ENCODE measurements at places on chromosomes 4 and X. TPM values are rescaled to one million over a fixed set of nuclear protein-coding genes. Genes with fewer than 3 reads are reported as not detected.

The MSL3 gene
- total RNA-seq = 21.4 TPM

The PTTG2 gene
- total RNA-seq = not detected

The PCYT1B gene
- 21.1 TPM for total RNA-seq

The MXRA5 gene
- 2.7 TPM for total RNA-seq

The DMRTC1 gene
- total RNA-seq = not detected

The SYP gene
- 107 TPM for total RNA-seq

The ASB11 gene
- total RNA-seq = under 0.01 TPM

The KIT gene
- 75.5 TPM for total RNA-seq

The ARR3 gene
- not detected for total RNA-seq

The SH2D1A gene
- 0.25 TPM for total RNA-seq

The LRP2BP gene
- total RNA-seq = 4.2 TPM

The SCRG1 gene
- total RNA-seq = 3.0 TPM

The ADH1A gene
- not detected for total RNA-seq

The MAGEB17 gene
- 0.25 TPM for total RNA-seq

The SRD5A3 gene
- total RNA-seq = 6.1 TPM

The TENT5D gene
- not detected for total RNA-seq

The AKAP4 gene
- not detected for total RNA-seq

The EIF2S3 gene
- 153 TPM for total RNA-seq

The SRPX gene
- total RNA-seq = 2.0 TPM

The ARSJ gene
- 0.49 TPM for total RNA-seq

The TMSB15B gene
- total RNA-seq = 15.0 TPM

The COX7B2 gene
- total RNA-seq = not detected

The HSFX1 gene
- 3.0 TPM for total RNA-seq

The BMPR1B gene
- total RNA-seq = 5.9 TPM

The PDGFRA gene
- 67.9 TPM for total RNA-seq

The SPON2 gene
- total RNA-seq = 7.6 TPM

The PNMA6A gene
- total RNA-seq = 13.5 TPM

The SHOX gene
- total RNA-seq = 0.25 TPM
